ENCODE measurements at places on chromosomes 5 and 9. TPM values are rescaled to one million over a fixed set of nuclear protein-coding genes. Genes with fewer than 3 reads are reported as not detected.

GRCh38 chr5:153571162-153571561, 80.7 kb downstream of the GRIA1 start:
- no peak for DNase-seq

GRCh38 chr5:73895471-73895870, 269.5 kb downstream of the ARHGEF28 start:
- DNase-seq = no peak

- no peak for DNase-seq
Observed at GRCh38 chr5:143204474-143205246, 198.8 kb downstream of the NR3C1 start.

GRCh38 chr5:53262348-53262970, 152.9 kb upstream of the MOCS2 start:
- no peak for DNase-seq

- no peak for DNase-seq
Observed at GRCh38 chr9:14096258-14096922, 217.6 kb downstream of the NFIB start.

DNA sequence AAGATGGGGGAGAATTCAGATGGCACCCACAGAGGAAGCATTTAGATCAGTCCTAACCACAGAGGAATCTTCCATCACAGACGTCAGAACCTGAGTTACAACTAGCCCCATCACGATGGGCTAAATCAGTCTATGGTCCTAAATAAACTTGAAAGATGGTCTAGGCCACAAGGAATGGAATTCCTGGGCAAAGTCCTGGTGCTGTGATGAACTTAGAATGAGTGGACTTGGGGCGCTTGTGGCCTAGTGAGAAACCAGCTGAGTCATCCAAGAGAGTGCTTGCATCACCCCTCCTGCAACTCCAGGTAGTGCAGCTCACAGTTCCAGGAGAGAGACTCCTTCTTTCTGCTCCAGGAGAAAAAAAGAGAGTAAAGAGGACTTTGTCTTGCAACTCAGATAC, 722.9 kb upstream of the RGMB start:
- no peak for DNase-seq

- no peak for DNase-seq
Observed at GRCh38 chr5:57324861-57325260, 151.0 kb downstream of the GPBP1 start.

- peak; percentile 28 for DNase-seq
Observed at GRCh38 chr5:153719324-153719723, 228.9 kb downstream of the GRIA1 start.

DNA sequence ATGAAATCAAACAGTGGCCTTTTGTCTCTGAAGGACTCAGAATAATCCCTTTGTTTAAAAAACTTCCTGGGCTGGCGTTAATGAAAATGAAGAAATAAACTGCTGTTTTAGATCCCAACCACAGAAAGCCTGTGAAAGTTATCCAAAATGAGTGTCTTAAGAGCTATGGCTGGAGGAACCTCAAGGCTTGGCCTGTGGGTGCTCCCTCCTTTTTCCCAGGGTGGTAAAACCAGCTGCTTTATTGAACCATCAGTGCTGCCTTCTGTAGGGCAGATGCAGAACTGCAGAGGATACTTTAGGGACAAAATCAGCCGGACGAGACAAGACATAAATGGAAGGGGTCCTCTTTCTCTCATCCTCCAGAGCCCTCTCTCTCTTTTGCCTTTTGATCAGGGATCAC, 100.9 kb downstream of the SMARCA2 start:
- no peak for DNase-seq

- no peak for DNase-seq
Observed at GRCh38 chr9:34550016-34550680, 27.4 kb upstream of the ENHO start.

The KIAA1191 gene
- total RNA-seq = 91.6 TPM

The OR1J2 gene
- total RNA-seq = not detected

Data from left ventricle myocardium inferior (tissue), 1 donor.